ENCODE measurements at places on chromosomes 5 and 9.

DNA sequence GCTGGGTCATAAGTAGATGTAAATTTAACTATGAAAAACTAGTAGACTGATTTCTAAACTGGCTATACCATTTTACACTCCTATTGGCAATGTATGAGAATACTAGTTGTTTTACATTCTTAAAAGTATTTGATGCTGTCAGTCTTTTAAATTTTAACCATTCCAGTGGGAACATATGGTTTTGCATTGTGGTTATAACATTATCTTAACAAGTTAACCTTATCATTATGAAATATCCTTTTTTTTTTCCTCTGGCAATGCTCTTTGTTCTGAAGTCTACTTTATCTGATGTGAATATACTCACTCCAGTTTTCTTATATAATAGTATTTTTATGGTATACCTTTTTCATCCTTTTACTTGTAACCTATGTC lies 548.9 kb upstream of the CLINT1 start:
- no peak for DNase-seq

DNA sequence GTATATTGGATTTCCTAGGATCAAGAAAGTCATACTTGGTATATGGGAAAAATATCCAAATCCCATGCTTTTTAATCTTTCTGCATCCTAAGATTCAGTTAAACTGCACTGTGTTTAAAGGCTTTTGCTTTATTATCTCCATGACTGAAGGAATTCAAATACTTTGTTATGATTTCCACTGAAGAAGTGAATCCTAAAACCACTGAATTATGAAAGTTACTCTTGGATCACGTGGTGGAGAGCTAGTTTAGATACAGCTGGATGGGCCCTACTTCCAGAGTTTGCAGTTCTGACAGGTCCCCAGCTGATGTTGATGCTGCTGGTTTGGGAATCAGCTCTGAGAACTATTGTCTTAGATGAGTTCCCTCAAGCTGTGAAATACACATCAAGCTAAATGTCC lies 5.0 kb downstream of the DAB2 start:
- DNase-seq = no peak

DNA sequence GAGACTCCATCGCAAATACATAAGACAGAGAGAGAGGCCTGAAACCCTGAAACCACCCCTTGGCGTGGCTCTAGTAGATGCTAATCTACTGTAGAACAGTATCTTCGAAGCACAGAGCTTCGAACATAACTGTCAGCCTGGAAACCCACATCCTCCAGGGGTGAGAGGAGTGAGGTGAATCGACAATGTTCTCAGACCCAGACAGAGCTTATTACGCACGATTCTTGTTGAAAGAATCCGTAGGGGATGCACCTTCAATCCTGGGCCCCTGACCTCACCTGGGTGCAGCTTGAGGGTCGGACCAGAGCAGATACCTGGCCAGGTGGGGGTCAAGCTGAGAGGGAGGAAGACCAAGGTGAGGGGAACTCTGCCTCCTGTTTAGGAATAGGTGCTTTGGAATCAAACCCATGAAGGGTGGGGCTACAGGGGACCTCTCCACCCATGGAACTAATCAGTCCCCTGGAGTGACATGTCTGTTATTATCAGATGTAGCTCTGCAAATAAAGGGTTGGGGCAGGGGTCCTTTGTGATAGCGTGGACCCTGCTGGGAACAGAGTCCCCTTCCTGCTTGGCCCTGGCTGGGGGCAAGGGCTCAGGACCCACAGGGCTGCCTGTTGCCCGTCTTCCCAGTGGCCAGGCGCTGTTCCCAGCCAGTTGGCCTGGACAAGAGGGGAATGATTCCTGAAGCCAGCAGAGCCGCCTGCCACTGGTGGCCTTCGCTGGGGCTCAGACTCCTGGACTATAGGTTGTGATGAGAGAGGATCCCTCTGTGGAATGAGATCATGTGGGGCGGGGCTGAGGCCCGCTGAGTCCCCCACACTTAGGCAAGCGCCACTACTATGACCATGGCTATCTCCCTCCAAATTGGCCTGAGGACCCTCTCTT lies 41.2 kb downstream of the DBH start:
- DNase-seq = no peak

DNA sequence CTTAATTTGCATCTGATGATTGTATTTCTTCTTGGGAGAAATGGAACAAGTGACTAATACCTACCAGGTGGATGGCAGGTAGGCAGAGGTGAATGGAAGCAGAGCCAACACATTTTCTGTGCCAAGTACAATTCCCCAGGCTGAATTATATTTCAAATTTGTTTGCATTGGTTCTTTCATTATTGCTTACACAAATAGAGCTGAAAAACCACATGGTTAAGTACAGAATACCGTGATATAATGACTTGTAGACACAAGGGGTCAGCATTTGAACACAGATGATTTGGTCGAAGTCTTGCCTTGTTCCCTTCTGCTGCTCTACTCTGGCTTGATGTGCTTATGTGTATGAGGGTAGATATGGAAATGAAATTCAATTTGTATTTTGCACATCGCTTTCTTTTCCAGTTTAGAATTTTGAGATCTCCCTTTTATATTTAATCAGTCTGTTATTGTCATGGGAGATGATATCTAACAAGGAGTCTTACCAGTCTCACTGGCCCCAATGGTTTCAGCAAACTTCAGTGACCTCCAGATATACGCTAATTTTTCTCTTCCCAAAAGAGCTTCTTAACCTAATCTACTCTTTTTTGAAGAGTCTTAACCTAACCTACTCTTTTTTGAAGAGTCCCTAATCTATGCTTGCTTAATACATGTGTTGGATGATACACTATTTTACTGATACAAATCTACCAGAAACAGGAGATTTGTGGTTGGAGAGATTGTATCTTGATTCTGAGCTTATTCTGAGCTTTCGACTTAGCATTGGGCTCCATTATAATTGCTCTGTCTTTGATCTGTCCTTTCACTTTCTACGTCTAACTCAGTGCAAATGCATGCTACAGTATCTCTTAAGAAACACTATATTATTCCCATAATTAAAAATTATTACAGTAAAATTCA lies 88.1 kb downstream of the PCSK1 start:
- DNase-seq = peak; percentile 73

DNA sequence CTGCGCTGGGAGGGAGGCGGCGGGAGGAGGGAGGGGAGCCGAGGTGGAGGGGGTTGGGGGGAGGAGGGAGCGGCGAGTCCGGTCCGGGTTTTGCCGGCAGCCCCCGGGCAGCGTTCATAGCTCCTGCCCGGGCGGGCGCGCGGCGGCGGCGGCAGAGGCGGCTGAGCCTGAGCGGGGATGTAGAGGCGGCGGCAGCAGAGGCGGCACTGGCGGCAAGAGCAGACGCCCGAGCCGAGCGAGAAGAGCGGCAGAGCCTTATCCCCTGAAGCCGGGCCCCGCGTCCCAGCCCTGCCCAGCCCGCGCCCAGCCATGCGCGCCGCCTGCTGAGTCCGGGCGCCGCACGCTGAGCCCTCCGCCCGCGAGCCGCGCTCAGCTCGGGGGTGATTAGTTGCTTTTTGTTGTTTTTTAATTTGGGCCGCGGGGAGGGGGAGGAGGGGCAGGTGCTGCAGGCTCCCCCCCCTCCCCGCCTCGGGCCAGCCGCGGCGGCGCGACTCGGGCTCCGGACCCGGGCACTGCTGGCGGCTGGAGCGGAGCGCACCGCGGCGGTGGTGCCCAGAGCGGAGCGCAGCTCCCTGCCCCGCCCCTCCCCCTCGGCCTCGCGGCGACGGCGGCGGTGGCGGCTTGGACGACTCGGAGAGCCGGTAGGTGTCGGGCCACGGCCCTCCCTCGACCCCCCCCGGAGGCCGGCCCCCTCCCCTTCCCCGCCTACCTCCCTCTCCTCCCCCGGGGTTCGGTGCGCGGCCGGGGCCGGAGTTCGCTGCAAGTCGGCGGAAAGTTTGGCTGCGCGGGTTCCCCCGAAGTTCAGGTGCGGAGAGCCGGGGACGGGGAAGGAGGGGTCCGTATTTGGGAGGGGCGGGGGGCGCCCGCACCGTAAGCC lies at the start of gene CXXC5:
TSS of gene CXXC5 (plus strand) at position 145 of the 877 bp plus-strand sequence. CDS start 32,175 bp downstream, outside the sequence.
- DNase-seq = peak; percentile 93

DNA sequence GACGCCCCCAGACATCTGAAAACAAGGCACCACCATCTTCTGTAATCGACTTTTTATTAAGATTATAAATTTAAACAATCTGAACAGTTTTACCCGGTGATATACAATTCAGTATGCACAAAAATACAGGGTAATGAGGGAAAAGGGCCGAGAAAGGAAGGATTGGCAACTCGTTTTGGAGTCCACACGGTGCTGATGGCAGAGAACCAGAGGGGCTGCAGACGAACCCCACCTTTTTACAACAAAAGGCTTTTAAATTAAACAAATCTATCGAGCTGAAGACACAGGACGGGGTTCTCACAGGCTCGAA lies 2.6 kb downstream of the IER5L start:
- DNase-seq = no peak

DNA sequence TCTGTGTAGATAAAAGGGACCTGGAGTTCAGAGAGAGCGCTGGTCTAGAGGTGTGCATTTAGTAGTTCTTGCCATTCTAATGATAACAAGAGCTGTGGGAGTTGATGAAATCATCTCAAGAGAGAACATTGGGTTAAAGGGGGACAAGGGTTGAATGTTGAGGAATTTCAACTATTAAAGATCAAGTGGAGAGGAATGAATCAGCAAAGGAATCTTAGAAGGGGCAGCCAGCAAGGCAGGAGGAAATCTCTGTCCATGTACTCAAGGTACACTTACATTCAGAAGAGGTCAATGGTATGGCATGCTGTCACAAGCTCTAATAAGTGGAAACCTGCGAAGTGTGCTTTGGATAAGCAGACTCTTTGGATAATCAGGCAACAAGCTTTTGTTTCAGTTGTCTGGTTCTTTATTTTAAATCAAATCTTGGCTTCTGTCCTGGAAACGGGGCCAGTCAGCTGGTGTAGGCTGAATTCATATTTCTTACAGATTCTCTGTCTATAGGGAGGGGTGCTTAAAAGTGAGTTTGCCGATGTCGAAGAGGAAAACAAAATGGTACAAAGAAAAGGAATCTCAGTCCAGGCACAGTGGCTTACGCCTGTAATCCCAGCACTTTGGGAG lies 320.5 kb upstream of the CD180 start:
- DNase-seq = no peak

Measured in hepatocyte (in vitro differentiated cells).